Cardiac muscle cell (in vitro differentiated cells and primary cell): ENCODE measurements at places on chromosomes 2 and 18.

- no peaks in the 10 kb centered on the region for H3K4me1 ChIP-seq
- no peaks in the 10 kb centered on the region for H3K36me3 ChIP-seq
- no peaks in the 10 kb centered on the region for H3K27me3 ChIP-seq
- no peak overlapping the region for H3K27ac ChIP-seq
- no peak for DNase-seq
- no peak overlapping the region for H3K4me3 ChIP-seq
Measured at GRCh38 chr2:20523799-20524187, 76.9 kb downstream of the RHOB start.

GRCh38 chr2:203623096-203623495 is 83.3 kb upstream of the CD28 start:
- H3K4me3 ChIP-seq, result no peak overlapping the region
- H3K27ac ChIP-seq, result no peak overlapping the region
- H3K4me1 ChIP-seq, result no peaks in the 10 kb centered on the region
- H3K27me3 ChIP-seq, result no peaks in the 10 kb centered on the region
- DNase-seq, result no peak

- no peak overlapping the region for H3K4me3 ChIP-seq
- no peaks in the 10 kb centered on the region for H3K4me1 ChIP-seq
- H3K27me3 ChIP-seq, result no peaks in the 10 kb centered on the region
- H3K36me3 ChIP-seq, result no peaks in the 10 kb centered on the region
- no peak overlapping the region for H3K27ac ChIP-seq
Measured at GRCh38 chr2:194385376-194385775, 1271.7 kb upstream of the SLC39A10 start.

- no peak for DNase-seq
- H3K4me3 ChIP-seq, result no peak overlapping the region
- H3K4me1 ChIP-seq, result no peaks in the 10 kb centered on the region
- no peaks in the 10 kb centered on the region for H3K27me3 ChIP-seq
- H3K27ac ChIP-seq, result no peak overlapping the region
Measured at GRCh38 chr2:202185156-202185555, 53.2 kb downstream of the SUMO1 start.

GRCh38 chr2:30577151-30577550 is 130.1 kb downstream of the LCLAT1 start:
- peak; percentile 33 for DNase-seq
- H3K27ac ChIP-seq, result no peak overlapping the region
- peaks cover 32% of the 10 kb centered on the region for H3K4me1 ChIP-seq
- no peaks in the 10 kb centered on the region for H3K36me3 ChIP-seq
- no peak overlapping the region for H3K4me3 ChIP-seq

- H3K27me3 ChIP-seq, result no peaks in the 10 kb centered on the region
- H3K4me1 ChIP-seq, result no peaks in the 10 kb centered on the region
- no peak overlapping the region for H3K27ac ChIP-seq
- H3K36me3 ChIP-seq, result no peaks in the 10 kb centered on the region
Measured at GRCh38 chr2:186554850-186555671, 34.8 kb upstream of the ITGAV start.

GRCh38 chr2:60533101-60534051 is 20.1 kb downstream of the BCL11A start:
- H3K27me3 ChIP-seq, result no peaks in the 10 kb centered on the region
- peak; percentile 22 for DNase-seq
- H3K4me3 ChIP-seq, result no peak overlapping the region
- H3K27ac ChIP-seq, result no peak overlapping the region
- H3K4me1 ChIP-seq, result peaks cover 79% of the 10 kb centered on the region

DNA sequence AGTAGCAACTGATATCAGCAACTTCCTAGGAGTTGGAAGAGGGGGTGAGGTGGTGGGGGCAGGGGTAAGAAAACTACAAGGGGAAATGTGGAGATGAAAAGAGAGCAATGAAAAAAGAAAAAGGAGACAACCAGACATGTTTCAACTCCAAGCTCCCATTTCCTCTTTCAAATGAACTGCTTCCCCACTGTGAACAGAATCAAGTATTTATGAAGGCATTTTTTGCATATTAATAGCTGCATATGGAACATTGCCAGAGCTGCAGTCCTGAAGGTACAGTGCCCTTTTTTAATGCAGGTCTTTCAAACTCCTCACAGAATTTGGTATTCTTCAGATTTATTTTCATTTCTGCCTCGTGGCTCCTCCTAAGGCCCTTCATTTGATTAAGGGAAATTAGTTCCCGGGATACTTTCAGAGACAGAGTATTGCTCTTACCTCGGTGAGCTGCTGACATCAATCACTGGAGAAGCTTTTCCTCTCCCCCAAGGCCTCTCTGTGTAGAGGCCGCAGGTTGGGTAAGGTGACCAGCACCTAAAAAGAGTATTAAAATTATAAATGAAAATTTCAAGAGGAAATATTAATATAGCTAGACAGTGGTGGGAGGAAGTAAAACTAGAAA is 68.4 kb downstream of the KIAA2012 start:
- H3K36me3 ChIP-seq, result no peaks in the 10 kb centered on the region
- H3K4me3 ChIP-seq, result no peak overlapping the region
- DNase-seq, result no peak
- no peaks in the 10 kb centered on the region for H3K27me3 ChIP-seq
- H3K4me1 ChIP-seq, result no peaks in the 10 kb centered on the region
- H3K27ac ChIP-seq, result no peak overlapping the region

- no peaks in the 10 kb centered on the region for H3K27me3 ChIP-seq
- H3K4me1 ChIP-seq, result no peaks in the 10 kb centered on the region
- no peak overlapping the region for H3K27ac ChIP-seq
- no peaks in the 10 kb centered on the region for H3K36me3 ChIP-seq
- DNase-seq, result no peak
Measured at GRCh38 chr2:102033750-102034682, 42.3 kb downstream of the IL1R2 start.

- DNase-seq, result peak; percentile 72
- no peaks in the 10 kb centered on the region for H3K27me3 ChIP-seq
- no peak overlapping the region for H3K4me3 ChIP-seq
- H3K27ac ChIP-seq, result no peak overlapping the region
Measured at GRCh38 chr18:77068321-77069312, 64.0 kb downstream of the MBP start.

DNA sequence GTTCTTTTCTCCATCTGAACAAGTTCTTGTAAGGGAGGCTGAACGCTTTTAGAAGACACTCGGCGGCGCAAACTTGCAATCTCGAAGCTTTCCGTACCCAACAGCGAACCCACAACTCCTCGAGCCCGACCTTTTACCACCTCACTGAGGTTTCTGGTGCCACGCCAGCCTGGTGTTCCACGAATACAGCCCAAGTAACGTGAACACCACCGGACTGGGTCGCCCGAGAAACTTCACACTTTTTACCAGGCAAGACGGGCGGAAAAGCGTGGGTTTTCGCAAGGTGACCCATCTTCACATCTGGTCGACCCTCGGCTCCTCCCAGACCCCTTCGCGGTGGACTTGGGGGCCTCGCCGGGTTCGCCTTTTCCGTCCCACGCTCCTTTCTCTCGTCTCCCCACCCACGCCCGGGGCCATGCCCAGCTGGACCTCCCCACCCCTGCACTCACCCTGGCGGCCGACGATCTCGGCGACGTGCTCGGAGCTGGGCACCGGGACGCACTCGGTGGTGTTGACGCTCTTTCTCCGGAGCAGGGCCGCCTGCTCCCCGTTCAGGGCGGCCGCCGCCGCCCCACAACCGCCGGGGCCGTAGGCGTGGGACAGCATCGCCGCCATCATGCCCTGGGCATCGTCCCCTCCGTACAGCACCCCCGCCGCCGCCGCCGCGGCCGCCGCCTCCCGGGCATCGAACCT is 1.2 kb downstream of the MEX3C start:
- H3K36me3 ChIP-seq, result no peaks in the 10 kb centered on the region
- H3K4me1 ChIP-seq, result peaks cover 36% of the 10 kb centered on the region
- DNase-seq, result peak; percentile 36
- H3K27ac ChIP-seq, result peak overlapping the region; percentile 98
- no peaks in the 10 kb centered on the region for H3K27me3 ChIP-seq

- no peaks in the 10 kb centered on the region for H3K36me3 ChIP-seq
- no peak for DNase-seq
- no peak overlapping the region for H3K4me3 ChIP-seq
- peaks cover 18% of the 10 kb centered on the region for H3K4me1 ChIP-seq
Measured at GRCh38 chr2:212935752-212936151, 215.7 kb downstream of the IKZF2 start.

DNA sequence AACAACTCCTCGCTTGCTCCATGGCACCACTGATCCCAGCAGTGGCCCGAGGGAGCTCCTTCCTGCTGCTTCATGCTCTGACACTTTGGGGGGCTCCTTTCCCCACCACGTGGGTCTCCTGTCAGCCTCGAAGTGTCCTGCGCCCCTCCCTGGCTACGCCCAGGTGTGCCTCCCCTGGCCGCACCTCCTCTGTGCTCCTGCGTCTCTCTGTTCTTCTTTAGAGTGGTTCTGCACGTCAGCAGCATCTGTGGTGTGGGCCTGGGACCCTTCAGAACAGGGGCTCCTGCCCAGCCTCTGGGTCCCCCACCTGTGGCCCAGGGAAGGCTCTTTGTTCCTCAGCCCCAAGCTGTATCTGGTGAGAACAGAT is 26.7 kb upstream of the NTSR2 start:
- H3K4me3 ChIP-seq, result no peak overlapping the region
- DNase-seq, result no peak
- H3K27ac ChIP-seq, result no peak overlapping the region
- no peaks in the 10 kb centered on the region for H3K36me3 ChIP-seq
- peaks cover 20% of the 10 kb centered on the region for H3K4me1 ChIP-seq

DNA sequence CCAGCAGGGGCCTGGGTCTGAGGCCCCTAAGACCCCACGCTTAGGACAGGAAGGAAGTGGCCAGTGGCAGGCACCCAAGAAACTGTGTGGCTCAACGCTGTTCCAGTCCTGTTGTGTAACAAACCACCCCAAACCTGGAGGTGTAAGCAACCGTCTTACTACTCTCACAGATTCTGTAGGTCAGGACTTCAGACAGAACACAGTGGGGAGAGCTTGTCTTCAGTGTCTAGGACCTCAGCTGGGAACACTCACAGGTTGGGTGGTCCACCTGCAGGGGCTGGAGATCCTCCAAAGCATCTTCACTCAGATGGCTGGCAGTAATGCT is 123.0 kb downstream of the KLHL29 start:
- peaks cover 47% of the 10 kb centered on the region for H3K4me1 ChIP-seq
- no peaks in the 10 kb centered on the region for H3K36me3 ChIP-seq

- H3K27ac ChIP-seq, result no peak overlapping the region
- H3K27me3 ChIP-seq, result no peaks in the 10 kb centered on the region
- H3K36me3 ChIP-seq, result no peaks in the 10 kb centered on the region
- no peak overlapping the region for H3K4me3 ChIP-seq
- no peak for DNase-seq
Measured at GRCh38 chr2:240344904-240345303, 90.6 kb upstream of the GPC1 start.

DNA sequence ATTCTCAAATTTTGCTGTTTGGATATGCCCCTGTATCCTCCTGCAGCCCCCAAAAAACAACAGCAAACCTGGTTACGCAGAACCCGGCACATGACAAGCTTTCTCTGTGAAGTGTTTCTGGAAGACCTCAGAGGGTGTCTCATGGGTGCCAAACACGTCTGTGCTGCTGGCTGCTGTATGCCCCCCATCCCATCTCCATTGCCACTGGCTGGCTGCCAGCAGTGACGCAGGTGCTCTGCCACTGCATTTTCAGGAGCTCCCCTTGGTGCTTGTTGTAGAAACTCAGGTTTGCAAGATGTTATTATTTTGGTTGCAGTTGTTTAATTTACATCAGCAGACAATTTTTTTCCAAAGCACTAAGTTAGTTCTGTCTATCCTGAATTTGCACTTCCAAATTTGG is 166.4 kb upstream of the FANCL start:
- no peak overlapping the region for H3K4me3 ChIP-seq
- no peaks in the 10 kb centered on the region for H3K4me1 ChIP-seq
- DNase-seq, result no peak
- H3K27me3 ChIP-seq, result no peaks in the 10 kb centered on the region
- H3K27ac ChIP-seq, result no peak overlapping the region

- no peaks in the 10 kb centered on the region for H3K27me3 ChIP-seq
- H3K4me3 ChIP-seq, result no peak overlapping the region
- H3K27ac ChIP-seq, result no peak overlapping the region
- H3K36me3 ChIP-seq, result no peaks in the 10 kb centered on the region
- DNase-seq, result no peak
- no peaks in the 10 kb centered on the region for H3K4me1 ChIP-seq
Measured at GRCh38 chr2:240033330-240033678, 3.1 kb upstream of the OR6B2 start.

DNA sequence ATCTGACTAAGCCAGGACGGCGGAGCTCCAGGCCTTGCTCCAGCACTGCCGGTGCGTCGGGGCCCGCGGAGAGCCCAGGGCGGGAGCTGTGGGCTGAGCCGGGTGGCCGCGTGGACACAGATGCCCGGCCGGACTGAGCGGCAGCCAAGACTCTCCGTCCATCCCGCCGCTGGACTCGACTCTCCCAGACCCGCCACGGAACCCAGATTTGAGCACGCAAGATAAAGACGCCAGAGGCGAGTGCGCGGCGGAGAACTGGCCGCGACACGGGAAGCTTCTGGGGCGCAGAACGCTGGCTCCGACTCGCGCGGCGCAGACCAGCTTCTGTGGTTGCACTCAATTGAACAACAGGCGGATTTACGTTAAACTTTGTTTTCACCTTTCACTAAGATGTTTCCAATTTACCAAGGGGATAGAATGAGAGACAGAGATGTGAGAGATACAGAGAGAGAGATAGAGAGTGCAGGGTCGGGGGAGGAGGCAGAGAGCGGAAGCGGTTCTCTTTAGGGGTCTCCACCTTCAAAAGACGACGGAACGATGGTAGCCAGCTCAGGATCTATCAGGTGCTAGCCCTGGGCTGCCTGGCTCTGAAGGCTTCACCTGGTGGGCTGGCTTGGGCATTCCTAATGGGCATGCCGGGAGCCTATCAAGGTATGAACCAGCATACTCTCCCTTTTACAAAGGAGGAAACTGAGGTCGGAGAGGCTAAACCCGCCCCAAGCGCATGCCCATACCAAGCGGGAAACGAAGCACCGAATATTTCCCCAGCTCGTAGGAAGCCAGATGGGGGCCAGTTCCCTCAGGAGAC is 10.4 kb upstream of the EN1 start:
- no peak overlapping the region for H3K4me3 ChIP-seq
- H3K4me1 ChIP-seq, result peaks cover 9% of the 10 kb centered on the region
- no peak for DNase-seq
- peaks cover 100% of the 10 kb centered on the region for H3K27me3 ChIP-seq
- no peaks in the 10 kb centered on the region for H3K36me3 ChIP-seq

DNA sequence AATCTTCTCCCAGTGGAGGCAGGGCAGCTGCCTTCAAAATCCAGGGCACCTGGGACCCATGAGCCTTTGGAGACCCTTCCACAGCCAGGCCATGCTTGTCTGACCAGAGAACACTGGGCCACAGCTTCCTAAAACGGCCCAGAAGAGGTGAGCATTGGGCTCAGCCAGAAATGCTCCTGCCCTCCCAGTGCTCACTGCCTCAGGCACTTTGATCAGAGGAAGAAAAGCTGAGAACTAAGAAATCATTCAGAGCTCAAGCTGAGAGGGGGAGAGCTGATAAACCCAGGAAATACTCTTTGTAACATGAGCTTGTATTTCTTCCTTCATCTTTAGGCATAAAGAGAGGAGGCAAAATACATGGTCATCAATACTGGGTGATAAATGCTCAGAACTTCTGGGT is 365.5 kb upstream of the KLHL29 start:
- H3K4me1 ChIP-seq, result peaks cover 69% of the 10 kb centered on the region
- no peaks in the 10 kb centered on the region for H3K27me3 ChIP-seq
- DNase-seq, result no peak
- H3K4me3 ChIP-seq, result no peak overlapping the region
